ENCODE measurements at places on chromosomes 2 and 18. TPM values are rescaled to one million over a fixed set of nuclear protein-coding genes. Genes with fewer than 3 reads are reported as not detected.

ADD2 gene
- 16.0 TPM for total RNA-seq

DUSP19 gene
- total RNA-seq: 0.58 TPM

DNA sequence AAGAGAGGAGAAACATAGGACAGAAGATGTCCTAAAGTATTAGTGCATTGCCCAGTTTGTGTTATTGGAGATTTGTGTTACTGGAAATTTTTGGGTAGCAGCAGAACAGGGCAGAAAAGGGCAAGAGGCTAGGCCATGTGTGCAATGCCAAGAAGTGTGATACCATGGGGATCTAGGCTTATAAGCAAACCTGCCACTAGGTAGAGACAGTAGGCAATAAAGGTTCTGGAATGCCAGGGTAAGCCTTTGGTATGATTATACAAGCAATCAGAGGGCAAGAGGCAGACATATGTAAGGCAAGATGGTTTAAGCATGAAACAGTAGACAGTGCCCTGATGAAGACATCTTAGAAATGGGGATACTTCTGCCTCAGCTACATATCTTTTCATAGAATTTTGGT lies 12.3 kb upstream of the CERS6 start:
- peak; percentile 17 for DNase-seq
- H3K4me3 ChIP-seq: no peak overlapping the region
- no peaks in the 10 kb centered on the region for H3K36me3 ChIP-seq
- no peaks in the 10 kb centered on the region for H3K4me1 ChIP-seq
- H3K27me3 ChIP-seq: no peaks in the 10 kb centered on the region

GRCh38 chr2:25201265-25201664 lies 32.9 kb upstream of the POMC start:
- no peaks in the 10 kb centered on the region for H3K4me1 ChIP-seq
- DNase-seq: peak; percentile 25
- H3K36me3 ChIP-seq: no peaks in the 10 kb centered on the region
- no peak overlapping the region for H3K4me3 ChIP-seq
- H3K27me3 ChIP-seq: no peaks in the 10 kb centered on the region

- no peaks in the 10 kb centered on the region for H3K36me3 ChIP-seq
- H3K4me3 ChIP-seq: no peak overlapping the region
- no peak overlapping the region for H3K27ac ChIP-seq
- DNase-seq: no peak
Observed at GRCh38 chr2:191747170-191747530, 69.2 kb downstream of the NABP1 start.

- no peak for DNase-seq
- no peaks in the 10 kb centered on the region for H3K27me3 ChIP-seq
- no peaks in the 10 kb centered on the region for H3K4me1 ChIP-seq
- no peak overlapping the region for H3K27ac ChIP-seq
- no peaks in the 10 kb centered on the region for H3K36me3 ChIP-seq
Observed at GRCh38 chr2:128282976-128283810, 35.5 kb downstream of the HS6ST1 start.

GRCh38 chr2:197893403-197894177 lies 89.2 kb downstream of the PLCL1 start:
- H3K36me3 ChIP-seq: no peaks in the 10 kb centered on the region
- no peak overlapping the region for H3K27ac ChIP-seq
- no peak for DNase-seq
- peaks cover 11% of the 10 kb centered on the region for H3K27me3 ChIP-seq
- no peaks in the 10 kb centered on the region for H3K4me1 ChIP-seq
- H3K4me3 ChIP-seq: no peak overlapping the region

- H3K36me3 ChIP-seq: no peaks in the 10 kb centered on the region
- no peaks in the 10 kb centered on the region for H3K4me1 ChIP-seq
- H3K27me3 ChIP-seq: no peaks in the 10 kb centered on the region
- no peak overlapping the region for H3K27ac ChIP-seq
Observed at GRCh38 chr18:76951456-76952247, 129.3 kb downstream of the ZNF236 start.

DNA sequence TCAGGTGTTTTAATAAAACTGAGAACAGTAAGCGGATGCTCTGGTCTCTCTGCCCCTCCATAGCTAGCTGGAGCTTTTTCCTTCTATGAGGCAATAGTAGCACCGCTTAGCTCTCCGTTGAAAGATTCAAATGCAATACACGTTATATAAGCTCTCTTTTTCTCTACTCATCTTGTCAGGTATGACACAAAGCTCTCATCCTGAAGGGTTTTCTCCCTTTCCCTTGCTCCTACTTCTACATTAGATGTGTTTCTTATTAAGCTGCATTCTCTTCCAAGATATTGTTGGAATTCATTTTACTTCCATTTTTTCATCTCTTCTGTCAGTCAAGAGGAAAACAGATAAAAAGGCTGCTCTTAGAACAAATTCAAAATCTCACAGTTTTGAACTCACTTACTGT lies 434.6 kb upstream of the DDX18 start:
- no peak for DNase-seq
- no peak overlapping the region for H3K27ac ChIP-seq
- no peaks in the 10 kb centered on the region for H3K27me3 ChIP-seq
- H3K4me3 ChIP-seq: no peak overlapping the region

- no peak for DNase-seq
- H3K4me3 ChIP-seq: no peak overlapping the region
- H3K27ac ChIP-seq: no peak overlapping the region
- H3K27me3 ChIP-seq: no peaks in the 10 kb centered on the region
- H3K36me3 ChIP-seq: no peaks in the 10 kb centered on the region
- H3K4me1 ChIP-seq: peaks cover 17% of the 10 kb centered on the region
Observed at GRCh38 chr18:49019446-49020045, 68.8 kb upstream of the SMAD7 start.

DNA sequence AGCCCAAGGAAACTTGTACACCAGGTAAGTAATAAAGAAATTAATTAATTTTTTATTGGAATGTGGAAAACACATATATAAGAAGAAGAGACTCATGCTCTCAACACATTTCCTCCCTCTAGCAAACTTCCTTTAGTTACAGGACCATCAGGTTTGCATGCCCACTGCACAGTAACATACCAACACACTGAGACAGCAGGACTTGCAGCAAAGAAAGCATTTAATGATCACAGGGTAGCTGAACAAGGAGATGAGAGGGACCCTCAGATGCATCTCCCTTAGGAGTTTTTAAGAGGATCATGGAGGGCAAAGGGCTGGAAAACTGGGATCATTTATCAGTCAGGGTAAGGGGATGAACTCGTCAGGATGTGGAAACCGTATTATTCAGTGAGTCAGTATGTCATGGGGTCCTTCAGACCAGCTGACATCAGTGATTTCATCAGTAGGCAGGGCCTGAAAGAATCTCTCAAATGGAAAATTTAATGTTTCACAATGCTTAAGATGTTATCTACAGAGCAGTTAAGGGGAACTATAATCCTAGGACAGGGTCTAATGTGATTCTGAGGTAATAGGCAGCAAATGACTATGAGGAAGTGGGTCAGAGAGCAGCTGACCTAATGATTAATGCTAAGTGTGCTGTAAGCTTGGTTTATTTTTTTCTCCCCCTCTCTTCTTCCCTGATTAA lies 193.8 kb upstream of the RND3 start:
- peaks cover 45% of the 10 kb centered on the region for H3K4me1 ChIP-seq
- no peaks in the 10 kb centered on the region for H3K27me3 ChIP-seq
- peak; percentile 86 for DNase-seq

GRCh38 chr2:217326238-217327022 lies 466.6 kb upstream of the TNP1 start:
- H3K4me3 ChIP-seq: no peak overlapping the region
- peak; percentile 40 for DNase-seq
- H3K27ac ChIP-seq: no peak overlapping the region
- H3K4me1 ChIP-seq: peaks cover 19% of the 10 kb centered on the region
- H3K36me3 ChIP-seq: no peaks in the 10 kb centered on the region
- H3K27me3 ChIP-seq: no peaks in the 10 kb centered on the region

GRCh38 chr2:241263061-241263460 lies 52.4 kb downstream of the HDLBP start:
- H3K4me1 ChIP-seq: no peaks in the 10 kb centered on the region
- peaks cover 72% of the 10 kb centered on the region for H3K36me3 ChIP-seq
- no peak overlapping the region for H3K4me3 ChIP-seq
- H3K27me3 ChIP-seq: no peaks in the 10 kb centered on the region
- no peak overlapping the region for H3K27ac ChIP-seq
- no peak for DNase-seq

GRCh38 chr2:216711348-216711747 lies 16.0 kb upstream of the IGFBP5 start:
- H3K27me3 ChIP-seq: no peaks in the 10 kb centered on the region
- H3K36me3 ChIP-seq: no peaks in the 10 kb centered on the region
- peaks cover 28% of the 10 kb centered on the region for H3K4me1 ChIP-seq
- no peak overlapping the region for H3K4me3 ChIP-seq
- DNase-seq: no peak

Data from PC-3 (cell line).